ENCODE measurements at places on chromosomes 16 and 17.

GRCh38 chr17:75563063-75563758 is 24.4 kb upstream of the MYO15B start:
- no peak overlapping the region for H3K27ac ChIP-seq
- H3K27me3 ChIP-seq: no peaks in the 10 kb centered on the region
- no peak for DNase-seq
- no peaks in the 10 kb centered on the region for H3K4me1 ChIP-seq
- peaks cover 13% of the 10 kb centered on the region for H3K36me3 ChIP-seq

GRCh38 chr17:9577373-9577709 is 899 bp downstream of the CFAP52 start:
- peaks cover 5% of the 10 kb centered on the region for H3K4me1 ChIP-seq
- H3K27ac ChIP-seq: no peak overlapping the region
- no peaks in the 10 kb centered on the region for H3K27me3 ChIP-seq
- no peak for DNase-seq
- H3K36me3 ChIP-seq: no peaks in the 10 kb centered on the region

GRCh38 chr17:51056813-51057510 is 63.7 kb downstream of the SPAG9 start:
- H3K4me3 ChIP-seq: no peak overlapping the region
- H3K27ac ChIP-seq: peak overlapping the region; percentile 58
- H3K27me3 ChIP-seq: no peaks in the 10 kb centered on the region
- H3K36me3 ChIP-seq: peaks cover 5% of the 10 kb centered on the region
- DNase-seq: peak; percentile 19
- no peaks in the 10 kb centered on the region for H3K4me1 ChIP-seq

DNA sequence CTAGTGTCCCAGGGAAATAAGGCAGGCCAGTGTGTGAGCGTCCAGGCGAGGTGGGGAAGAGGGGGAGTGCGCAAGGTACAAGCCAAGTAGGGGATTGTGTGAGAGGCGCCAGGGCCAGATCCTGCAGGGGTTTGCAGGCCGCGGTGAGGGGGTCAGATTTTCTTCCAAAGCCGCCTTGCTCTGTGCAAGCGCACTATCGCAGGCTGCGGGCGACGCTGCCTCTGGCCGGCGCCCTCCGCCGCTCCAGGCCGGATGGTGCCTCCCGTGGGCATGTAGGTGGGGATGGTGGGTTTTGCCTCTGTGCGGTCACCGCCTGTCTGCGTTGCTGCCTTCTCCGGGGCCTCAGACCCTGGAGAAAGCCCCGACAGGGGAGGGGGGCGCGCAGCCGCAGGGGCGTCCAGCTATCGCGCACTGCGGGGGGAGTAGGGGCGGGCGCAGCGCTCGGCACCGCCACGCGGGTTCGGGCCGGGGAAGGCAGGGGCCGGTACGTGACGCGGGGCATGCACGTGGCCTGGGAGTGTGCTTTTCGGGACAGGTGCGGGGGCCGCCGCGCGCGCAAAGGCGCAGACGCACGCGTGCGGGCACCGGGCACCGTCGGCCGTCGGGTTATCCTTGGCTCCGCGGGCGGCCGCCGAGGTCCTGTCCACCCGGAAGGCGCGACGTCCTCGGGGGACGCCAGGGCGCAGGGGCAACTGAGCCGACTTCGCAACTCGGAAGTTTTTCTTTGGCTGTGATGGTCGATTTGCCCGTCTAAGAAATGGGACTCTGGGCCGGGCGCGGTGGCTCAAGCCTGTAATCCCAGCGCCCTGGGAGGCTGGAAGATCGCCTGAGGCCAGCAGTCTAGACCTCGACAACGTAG is 1.1 kb upstream of the HAPSTR1 start:
- H3K27me3 ChIP-seq: no peaks in the 10 kb centered on the region
- peaks cover 27% of the 10 kb centered on the region for H3K36me3 ChIP-seq
- peaks cover 20% of the 10 kb centered on the region for H3K4me1 ChIP-seq
- H3K4me3 ChIP-seq: peak overlapping the region; percentile 58
- peak overlapping the region; percentile 97 for H3K27ac ChIP-seq
- DNase-seq: peak; percentile 68

- H3K27ac ChIP-seq: no peak overlapping the region
- no peaks in the 10 kb centered on the region for H3K36me3 ChIP-seq
- no peak overlapping the region for H3K4me3 ChIP-seq
- no peaks in the 10 kb centered on the region for H3K27me3 ChIP-seq
- no peaks in the 10 kb centered on the region for H3K4me1 ChIP-seq
Measured at GRCh38 chr17:63399856-63400255, 46.2 kb downstream of the CYB561 start.

GRCh38 chr16:58306327-58306726 is 11.5 kb upstream of the PRSS54 start:
- H3K27me3 ChIP-seq: no peaks in the 10 kb centered on the region
- no peaks in the 10 kb centered on the region for H3K36me3 ChIP-seq
- DNase-seq: no peak

- no peak overlapping the region for H3K4me3 ChIP-seq
- H3K4me1 ChIP-seq: no peaks in the 10 kb centered on the region
- no peak for DNase-seq
- H3K36me3 ChIP-seq: peaks cover 71% of the 10 kb centered on the region
- no peaks in the 10 kb centered on the region for H3K27me3 ChIP-seq
Measured at GRCh38 chr17:30848021-30848420, 16.3 kb downstream of the ATAD5 start.

DNA sequence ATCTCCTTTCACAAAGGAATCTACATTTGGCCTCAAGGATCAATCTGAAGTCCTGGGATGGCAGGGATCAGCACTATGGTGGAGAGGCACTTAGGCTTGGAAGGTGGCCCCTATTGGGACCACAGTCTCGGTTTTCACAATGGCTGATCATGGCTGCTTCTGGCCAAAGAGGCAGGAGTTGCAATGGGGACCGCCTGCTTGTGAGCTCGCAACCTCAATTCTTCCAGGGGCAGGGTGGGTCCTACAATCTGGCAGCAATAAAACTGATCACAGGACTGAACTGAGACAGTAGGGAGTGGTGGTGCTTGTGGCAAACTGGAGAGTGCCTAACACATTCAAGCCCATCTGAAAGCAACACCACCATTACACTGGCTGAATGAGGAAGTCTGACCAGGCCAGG is 83.1 kb downstream of the NETO2 start:
- peaks cover 46% of the 10 kb centered on the region for H3K27me3 ChIP-seq
- H3K4me1 ChIP-seq: no peaks in the 10 kb centered on the region
- DNase-seq: no peak
- no peaks in the 10 kb centered on the region for H3K36me3 ChIP-seq
- H3K4me3 ChIP-seq: no peak overlapping the region

GRCh38 chr17:1894753-1895339 is 65.0 kb downstream of the RPA1 start:
- no peaks in the 10 kb centered on the region for H3K27me3 ChIP-seq
- peak; percentile 16 for DNase-seq
- H3K4me1 ChIP-seq: no peaks in the 10 kb centered on the region
- peaks cover 70% of the 10 kb centered on the region for H3K36me3 ChIP-seq
- no peak overlapping the region for H3K4me3 ChIP-seq

DNA sequence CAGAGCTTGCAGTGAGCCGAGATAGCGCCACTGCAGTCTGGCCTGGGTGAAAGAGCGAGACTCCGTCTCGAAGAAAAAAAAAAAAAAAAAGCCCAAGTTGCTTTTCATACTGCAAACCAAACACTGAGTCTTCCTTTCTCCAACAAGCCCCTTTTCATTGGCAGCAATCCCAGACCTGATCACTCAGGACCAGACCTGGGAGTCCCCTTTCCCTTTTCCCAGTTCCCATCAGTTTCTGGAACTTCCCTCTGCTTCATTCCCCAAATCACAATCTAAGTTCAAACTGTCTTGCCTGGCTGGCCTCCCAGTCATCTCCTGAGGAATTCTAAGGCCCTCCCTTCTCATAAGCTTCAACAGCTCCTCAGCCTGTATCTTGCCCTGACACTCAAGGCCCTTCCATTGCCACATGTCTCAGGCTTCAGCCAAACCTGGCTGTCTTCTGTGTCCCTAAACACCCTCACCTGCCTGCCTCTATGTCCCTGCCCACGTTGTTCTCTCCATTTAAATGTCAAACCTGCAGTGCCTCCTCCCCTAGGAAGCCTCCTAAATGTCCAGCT is 11.8 kb upstream of the PHF12 start:
- no peak overlapping the region for H3K27ac ChIP-seq
- H3K27me3 ChIP-seq: peaks cover 42% of the 10 kb centered on the region
- DNase-seq: no peak
- H3K36me3 ChIP-seq: no peaks in the 10 kb centered on the region
- no peaks in the 10 kb centered on the region for H3K4me1 ChIP-seq

DNA sequence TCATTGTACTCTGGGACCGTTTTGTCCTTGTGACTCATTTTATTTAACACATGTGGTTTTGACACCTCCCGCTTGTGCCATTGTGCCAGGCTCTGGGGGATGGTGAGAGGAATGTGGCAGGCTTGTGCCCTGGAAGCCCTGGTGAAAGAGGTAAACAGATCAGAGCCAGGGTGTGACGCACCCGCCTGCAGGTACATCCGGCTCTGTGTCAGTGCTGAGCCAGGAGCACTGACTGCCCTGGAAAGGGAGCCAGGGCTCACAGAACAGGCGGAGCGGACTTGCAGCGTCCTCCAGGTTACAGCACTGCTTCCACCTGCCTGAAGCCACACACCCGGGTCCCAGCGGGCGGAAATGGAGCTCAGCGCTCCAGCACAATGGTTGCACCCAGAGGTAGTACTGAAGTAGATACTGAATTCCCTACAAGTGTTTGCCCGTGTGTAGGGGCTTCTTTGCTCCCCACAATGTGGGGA is 30.6 kb downstream of the CDRT15 start:
- H3K4me1 ChIP-seq: peaks cover 4% of the 10 kb centered on the region
- no peak for DNase-seq
- no peak overlapping the region for H3K27ac ChIP-seq
- H3K4me3 ChIP-seq: no peak overlapping the region
- peaks cover 10% of the 10 kb centered on the region for H3K36me3 ChIP-seq

- no peaks in the 10 kb centered on the region for H3K36me3 ChIP-seq
- no peak overlapping the region for H3K4me3 ChIP-seq
- no peak overlapping the region for H3K27ac ChIP-seq
- H3K4me1 ChIP-seq: peaks cover 3% of the 10 kb centered on the region
Measured at GRCh38 chr17:2996810-2997670, 66.4 kb downstream of the OR1D5 start.

GRCh38 chr17:17830740-17831207 is 6.0 kb downstream of the SREBF1 start:
- no peak overlapping the region for H3K4me3 ChIP-seq
- no peaks in the 10 kb centered on the region for H3K27me3 ChIP-seq
- peaks cover 53% of the 10 kb centered on the region for H3K4me1 ChIP-seq

- H3K36me3 ChIP-seq: no peaks in the 10 kb centered on the region
- DNase-seq: no peak
- H3K4me3 ChIP-seq: no peak overlapping the region
- no peaks in the 10 kb centered on the region for H3K27me3 ChIP-seq
Measured at GRCh38 chr16:66295213-66295612, 71.3 kb upstream of the CDH5 start.

DNA sequence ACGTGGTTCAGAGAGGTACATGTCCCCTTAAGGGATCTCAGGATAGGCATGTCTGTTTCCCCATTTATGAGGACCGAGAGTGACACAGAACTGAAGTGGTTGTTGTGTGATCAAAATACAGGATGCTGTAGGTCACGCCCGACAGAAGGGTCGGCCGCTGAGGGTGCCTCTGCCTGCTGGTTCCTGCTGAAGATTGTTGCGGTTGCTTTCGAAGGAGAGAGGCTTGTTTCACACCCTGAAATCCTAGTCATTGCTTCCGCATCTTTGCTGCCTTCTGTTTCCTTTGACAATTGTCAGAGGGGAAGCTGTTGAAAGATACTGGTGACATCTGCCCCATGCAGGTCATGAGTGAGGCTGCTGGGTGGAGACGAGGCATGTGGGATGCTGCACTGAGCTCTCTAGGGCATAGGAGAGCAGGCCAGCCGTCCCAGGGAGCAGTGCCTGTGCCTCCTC is 3.8 kb upstream of the NAT9 start:
- no peak for DNase-seq
- peaks cover 20% of the 10 kb centered on the region for H3K4me1 ChIP-seq

- peaks cover 67% of the 10 kb centered on the region for H3K27me3 ChIP-seq
- H3K36me3 ChIP-seq: no peaks in the 10 kb centered on the region
- no peaks in the 10 kb centered on the region for H3K4me1 ChIP-seq
- no peak overlapping the region for H3K4me3 ChIP-seq
- no peak overlapping the region for H3K27ac ChIP-seq
Measured at GRCh38 chr16:72961115-72961832, 86.7 kb downstream of the ZFHX3 start.

GRCh38 chr17:16927641-16928321 is 44.1 kb downstream of the TNFRSF13B start:
- no peaks in the 10 kb centered on the region for H3K27me3 ChIP-seq
- no peak for DNase-seq
- no peak overlapping the region for H3K4me3 ChIP-seq
- no peaks in the 10 kb centered on the region for H3K4me1 ChIP-seq
- H3K27ac ChIP-seq: no peak overlapping the region
- no peaks in the 10 kb centered on the region for H3K36me3 ChIP-seq

GRCh38 chr17:62629556-62630364 is 2.3 kb downstream of the MRC2 start:
- H3K27me3 ChIP-seq: peaks cover 19% of the 10 kb centered on the region
- H3K27ac ChIP-seq: no peak overlapping the region
- H3K4me3 ChIP-seq: no peak overlapping the region
- H3K4me1 ChIP-seq: peaks cover 36% of the 10 kb centered on the region

GRCh38 chr16:29663807-29664090 is 702 bp downstream of the SPN start:
- H3K27me3 ChIP-seq: no peaks in the 10 kb centered on the region
- H3K27ac ChIP-seq: peak overlapping the region; percentile 93
- H3K4me3 ChIP-seq: peak overlapping the region; percentile 60
- H3K4me1 ChIP-seq: peaks cover 57% of the 10 kb centered on the region
- peaks cover 49% of the 10 kb centered on the region for H3K36me3 ChIP-seq
- no peak for DNase-seq

DNA sequence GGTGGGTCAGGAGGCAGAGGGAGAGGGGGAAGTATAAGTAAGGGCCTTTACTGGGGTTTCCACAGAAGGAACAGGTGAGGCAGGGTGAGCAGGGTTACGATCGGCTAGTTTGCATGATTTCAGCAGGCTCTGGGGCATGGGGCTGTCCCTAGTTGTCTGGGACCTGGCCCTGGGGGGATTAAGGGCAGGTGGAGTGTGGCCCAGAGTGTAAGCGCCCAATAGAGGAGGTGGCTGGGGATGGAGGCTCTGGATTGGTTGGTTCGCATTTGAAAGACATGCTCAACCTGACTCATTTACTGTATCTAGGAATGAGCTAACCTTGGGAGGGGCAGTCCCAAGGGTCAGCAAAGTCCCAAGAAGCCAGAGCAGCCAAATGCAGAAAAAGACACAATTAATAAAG is 230.3 kb downstream of the MAP2K4 start:
- no peaks in the 10 kb centered on the region for H3K4me1 ChIP-seq
- DNase-seq: no peak

- H3K4me3 ChIP-seq: no peak overlapping the region
- H3K27ac ChIP-seq: no peak overlapping the region
- H3K27me3 ChIP-seq: no peaks in the 10 kb centered on the region
- peaks cover 4% of the 10 kb centered on the region for H3K4me1 ChIP-seq
- no peak for DNase-seq
- H3K36me3 ChIP-seq: no peaks in the 10 kb centered on the region
Measured at GRCh38 chr17:64296246-64296645, 33.2 kb upstream of the TEX2 start.

DNA sequence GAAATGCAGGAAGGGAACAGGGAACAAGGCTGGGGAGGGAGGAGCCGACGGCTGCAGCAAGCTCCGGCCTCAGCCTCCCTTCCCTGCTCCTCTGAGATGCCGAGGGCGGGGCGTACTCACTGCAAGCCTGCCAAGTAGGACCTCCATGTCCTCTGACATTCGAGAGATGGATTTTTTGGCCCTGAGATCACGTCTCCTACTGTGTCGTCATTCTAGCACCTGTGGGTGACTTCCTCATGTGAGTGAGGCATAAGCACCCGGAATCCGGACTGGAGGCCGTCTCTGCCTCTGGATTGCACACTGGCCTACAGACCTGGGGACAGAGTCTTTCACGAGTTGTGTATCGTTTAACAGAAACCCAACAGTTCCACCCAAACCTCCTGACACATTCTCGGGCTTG is 14.5 kb downstream of the MRM3 start:
- H3K27me3 ChIP-seq: peaks cover 15% of the 10 kb centered on the region
- DNase-seq: no peak
- H3K27ac ChIP-seq: no peak overlapping the region
- H3K4me3 ChIP-seq: no peak overlapping the region
- H3K4me1 ChIP-seq: peaks cover 4% of the 10 kb centered on the region
